NCI-H187 (cell line): ENCODE measurements at places on chromosomes 5 and 9.

GRCh38 chr9:126146254-126147145 is 180.1 kb upstream of the MVB12B start:
- DNase-seq = peak; percentile 16

GRCh38 chr9:102072059-102072764 is 333.8 kb upstream of the GRIN3A start:
- no peak for DNase-seq

- no peak for DNase-seq
These were observed 3.3 kb downstream of the EXOC3 start for GRCh38 chr5:446066-446882.

DNA sequence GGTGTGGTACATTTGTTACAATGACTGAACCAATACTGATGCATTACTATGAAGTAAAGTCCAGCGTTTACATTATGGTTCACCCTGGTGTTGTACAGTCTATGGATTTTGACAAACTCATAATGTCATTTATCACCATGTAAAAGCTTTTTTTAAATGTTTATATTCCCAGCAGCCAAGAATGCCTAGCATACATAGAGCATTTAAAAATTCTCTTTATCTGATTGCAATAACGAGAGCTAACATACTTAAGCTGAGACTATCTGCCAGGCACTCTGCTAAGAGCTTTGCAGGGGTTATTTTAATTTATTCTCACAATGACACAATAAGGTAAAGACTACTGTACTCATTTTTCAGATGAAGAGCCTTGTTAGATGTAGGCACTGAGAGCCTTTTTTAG is 24.1 kb downstream of the PRDM6 start:
- DNase-seq = no peak

DNA sequence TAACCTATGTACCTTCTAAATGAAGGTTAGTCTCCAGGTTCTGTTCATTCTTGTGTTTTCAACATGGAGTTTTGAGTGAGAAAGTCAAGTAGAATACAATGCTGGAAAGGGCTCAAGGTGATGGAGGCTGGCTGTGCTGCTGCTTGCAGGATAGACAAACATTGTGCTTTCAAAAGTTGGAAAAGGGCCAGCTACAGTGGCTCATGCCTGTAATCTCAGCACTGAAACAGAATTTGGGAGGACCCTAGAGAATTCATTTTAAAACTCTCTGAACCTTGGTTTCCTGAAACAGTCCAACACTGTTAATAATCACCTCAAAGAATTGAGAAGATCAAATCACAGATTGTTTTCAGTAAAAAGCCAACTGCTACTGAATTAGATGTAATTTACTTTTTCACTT is 15.4 kb upstream of the IARS1 start:
- DNase-seq = no peak

DNA sequence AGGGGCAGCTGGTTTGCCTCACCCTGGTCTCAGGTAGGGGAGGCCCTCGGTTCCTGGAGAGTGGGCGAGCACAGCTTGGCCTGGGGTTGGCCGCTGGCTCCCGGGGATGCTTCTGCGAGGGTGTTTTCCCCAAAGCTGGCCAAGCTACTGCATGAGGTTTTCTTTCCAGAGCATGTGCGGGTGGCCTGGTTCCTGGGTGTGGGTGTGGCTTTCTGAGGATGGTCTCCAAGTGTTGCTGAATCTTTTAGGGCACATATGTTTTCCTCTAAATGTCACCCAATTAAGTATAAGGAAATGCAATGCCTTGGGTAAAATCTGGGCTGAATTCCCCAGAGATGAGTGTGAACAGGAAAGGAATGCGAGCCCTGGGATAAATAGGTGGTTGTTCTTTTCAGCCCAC is 115.8 kb upstream of the ICE1 start:
- DNase-seq = no peak

DNA sequence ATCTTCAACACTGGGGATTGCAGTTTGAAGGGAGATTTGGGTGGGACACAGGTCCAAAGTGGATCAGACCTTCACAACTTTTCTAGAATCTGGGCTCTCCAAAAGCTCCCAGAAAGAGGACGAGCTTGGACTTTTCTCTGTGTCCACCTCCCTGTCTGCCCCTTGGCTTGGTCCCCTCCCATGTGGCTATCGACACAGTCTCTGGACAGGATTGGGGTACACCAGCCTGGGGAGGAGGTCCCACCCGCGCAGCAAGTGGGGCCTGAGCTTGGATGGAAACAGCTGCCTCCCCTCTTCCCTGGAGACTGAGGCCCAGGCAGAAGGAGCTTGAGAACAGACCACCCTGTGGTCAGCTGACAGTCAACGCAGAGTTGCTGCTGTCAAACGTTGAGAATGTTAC is 84.6 kb upstream of the FCN1 start:
- no peak for DNase-seq

- no peak for DNase-seq
These were observed 63.0 kb upstream of the GNA14 start for GRCh38 chr9:77710965-77711648.

DNA sequence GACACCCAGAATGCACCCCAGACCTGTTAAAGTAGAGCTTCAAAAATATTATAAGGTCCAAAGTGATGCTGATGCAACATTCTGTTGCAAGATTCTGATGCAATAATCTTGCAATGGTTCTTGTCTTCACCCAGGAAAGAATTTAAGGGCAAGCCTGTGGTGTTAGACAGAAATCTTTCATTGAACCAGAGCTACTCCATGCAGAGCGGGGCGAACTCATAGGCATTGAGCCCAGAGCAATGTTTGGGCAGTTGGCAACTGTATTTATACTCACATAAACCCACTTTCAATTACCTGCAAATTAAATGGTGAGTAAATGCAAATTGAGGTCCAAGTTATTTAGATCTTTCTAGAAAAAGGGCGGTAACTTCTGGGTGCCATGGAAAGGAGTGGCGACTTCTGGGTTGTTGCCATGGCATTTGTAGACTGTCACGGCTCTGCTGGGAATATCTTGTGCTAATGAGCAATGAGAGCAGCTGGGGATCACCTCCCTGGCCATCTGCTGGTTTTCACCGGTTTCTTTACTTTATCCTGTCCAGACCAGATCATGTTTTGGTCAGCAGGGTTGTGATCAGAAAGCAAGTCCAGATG is 163.4 kb downstream of the ICE1 start:
- no peak for DNase-seq

GRCh38 chr9:117952581-117952980 is 248.4 kb downstream of the TLR4 start:
- DNase-seq = no peak

DNA sequence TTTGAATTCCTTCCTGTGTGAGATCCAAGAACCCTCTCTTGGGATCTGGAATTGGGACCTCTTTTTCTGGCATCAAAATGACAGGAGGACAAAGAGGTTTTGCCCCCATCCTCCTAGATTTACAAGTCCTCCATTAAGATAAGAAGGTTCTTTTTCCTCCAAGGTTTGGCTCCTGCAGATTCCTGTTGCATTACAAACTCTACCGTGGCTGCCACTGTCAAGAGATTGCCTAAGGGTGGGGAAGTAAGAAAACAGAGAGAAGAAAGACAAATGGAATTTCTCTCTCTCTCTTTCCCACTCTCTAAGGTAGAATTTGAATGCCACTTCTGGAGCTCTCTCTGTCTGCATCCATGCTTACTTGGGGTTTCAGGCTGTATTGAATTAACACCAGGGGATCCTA is 12.0 kb upstream of the SVEP1 start:
- no peak for DNase-seq

DNA sequence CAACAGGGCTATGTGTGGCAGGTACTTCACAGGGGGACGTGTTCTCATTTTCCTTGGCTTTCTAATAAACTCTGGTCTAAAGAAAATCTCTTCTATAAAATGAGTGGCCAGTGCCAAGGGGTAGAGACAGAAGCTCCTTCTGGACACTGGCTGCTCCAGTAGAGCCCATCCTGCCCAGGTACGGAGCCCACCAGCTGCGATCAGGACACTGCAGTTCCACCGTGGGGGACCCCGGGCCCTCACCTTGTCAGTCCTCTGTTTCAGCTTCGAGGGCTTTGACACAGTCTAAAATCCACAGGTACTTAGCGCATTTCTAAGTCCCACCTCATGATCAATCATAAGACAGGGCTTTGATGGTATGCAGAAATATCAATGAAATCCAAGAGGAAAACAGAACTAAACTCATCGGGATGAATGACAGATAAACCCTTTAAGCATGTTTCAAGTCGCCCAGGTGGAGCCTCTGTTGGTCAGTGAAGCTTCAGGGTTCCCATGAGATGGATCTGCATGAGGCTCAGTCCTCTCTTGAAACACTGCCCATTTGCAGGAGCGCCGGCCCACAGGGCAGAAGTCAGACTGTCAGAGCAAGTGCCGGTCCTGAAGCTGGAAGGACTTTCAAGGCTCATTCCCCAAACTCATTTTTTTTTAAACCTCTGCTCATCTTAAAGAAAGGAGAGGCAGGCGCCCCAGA is 20.3 kb upstream of the TERT start:
- DNase-seq = no peak

GRCh38 chr5:6868575-6869215 is 155.5 kb downstream of the TENT4A start:
- no peak for DNase-seq

- no peak for DNase-seq
These were observed 70.8 kb downstream of the STX17 start for GRCh38 chr9:99977033-99977792.

- no peak for DNase-seq
These were observed 109.8 kb upstream of the IFNK start for GRCh38 chr9:27414220-27414761.

DNA sequence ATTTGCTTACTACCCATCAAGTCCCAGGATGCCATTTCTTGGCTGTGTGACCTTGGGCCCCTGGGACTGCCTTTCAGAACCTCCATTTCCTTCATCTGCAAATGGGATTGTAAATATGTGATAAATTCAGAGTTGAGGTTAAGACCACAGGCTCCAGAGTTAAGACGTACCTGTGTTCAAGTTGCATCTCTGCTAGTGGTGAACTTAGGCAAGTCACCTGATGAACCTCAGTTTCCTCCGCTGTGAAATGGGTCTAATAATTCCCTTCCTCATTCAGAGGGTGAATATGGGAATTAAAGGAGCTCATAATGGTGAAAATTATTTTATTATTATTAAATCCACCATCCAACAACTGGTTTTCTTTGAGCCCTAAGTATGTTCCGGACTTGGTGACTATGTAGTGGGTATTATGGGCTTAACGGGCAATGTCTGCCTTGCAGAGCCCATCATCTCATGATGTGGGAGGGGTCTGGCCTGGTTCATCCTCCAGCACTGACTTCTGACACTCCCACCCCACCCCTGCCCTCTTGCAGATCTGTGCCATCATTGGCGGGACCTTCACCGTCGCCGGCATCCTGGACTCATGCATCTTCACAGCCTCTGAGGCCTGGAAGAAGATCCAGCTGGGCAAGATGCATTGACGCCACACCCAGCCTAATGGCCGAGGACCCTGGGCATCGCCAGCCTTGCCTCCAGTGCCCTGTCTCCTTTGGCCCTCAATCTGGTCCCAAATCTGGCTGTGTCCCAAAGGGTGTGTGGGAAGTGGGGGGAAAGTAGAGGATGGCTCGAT is 8.9 kb upstream of the RPL26L1 start:
- no peak for DNase-seq

DNA sequence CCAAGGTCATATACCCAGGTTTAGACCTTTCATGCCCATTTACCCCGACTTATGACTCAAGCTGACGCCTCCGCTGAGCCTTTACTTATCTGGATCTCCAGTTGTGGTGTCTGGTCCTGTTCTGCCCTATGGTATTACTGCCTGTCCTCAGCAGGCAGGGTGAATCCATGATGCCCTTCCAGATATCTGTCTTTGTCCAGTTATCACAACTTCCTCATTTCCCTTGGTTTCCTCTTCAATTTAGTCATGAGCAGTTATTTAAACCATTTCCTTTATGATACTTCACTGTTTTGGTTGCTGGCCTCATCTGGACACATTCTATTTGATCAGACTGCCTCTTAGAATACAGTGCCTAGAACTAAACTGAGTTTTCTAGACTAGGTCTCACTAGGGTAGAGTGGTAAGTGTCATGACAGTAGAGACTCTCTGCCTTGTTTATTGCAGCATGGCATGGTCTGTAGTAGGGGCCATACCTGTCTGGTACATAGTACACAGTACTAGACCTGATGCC is 93.3 kb downstream of the MELK start:
- no peak for DNase-seq

DNA sequence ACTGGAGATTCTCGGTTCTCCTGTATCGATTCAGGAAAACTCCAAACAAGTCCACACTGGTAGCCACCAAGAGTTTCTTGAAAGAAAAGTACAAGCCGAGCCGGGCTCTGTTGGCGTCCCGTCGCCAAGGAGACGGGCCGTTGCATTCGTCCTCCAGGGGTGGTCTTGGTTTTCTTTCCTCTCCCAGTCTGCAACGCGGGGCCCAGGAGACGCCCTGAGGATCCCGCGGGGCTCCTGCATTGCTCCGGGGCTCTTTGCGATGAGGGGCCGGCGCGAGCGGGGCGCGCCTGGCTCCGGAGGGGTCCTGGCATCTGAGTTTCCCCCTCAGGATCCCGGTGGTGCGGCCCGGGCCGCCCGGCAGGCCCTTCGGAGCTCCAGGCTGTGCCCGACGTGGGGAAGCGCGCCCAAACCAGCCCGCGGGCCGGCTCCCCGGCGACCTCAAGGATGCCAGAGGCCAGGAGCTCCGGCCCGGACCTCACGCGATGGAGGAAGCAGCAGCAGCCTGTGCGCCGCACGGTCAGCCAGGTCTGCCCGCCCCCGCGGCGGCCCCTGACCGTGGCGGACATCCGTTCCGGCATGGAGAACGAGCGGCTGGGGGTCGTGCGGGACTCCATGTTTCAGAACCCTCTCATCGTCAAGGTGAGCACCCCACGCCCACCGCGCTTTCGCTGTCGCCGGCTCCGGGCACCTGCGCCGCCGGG is at the start of gene CFAP77:
CFAP77 (plus strand) TSS at position 384 of the 701 bp plus-strand sequence; CDS start at position 445, 61 bp downstream.
- no peak for DNase-seq

DNA sequence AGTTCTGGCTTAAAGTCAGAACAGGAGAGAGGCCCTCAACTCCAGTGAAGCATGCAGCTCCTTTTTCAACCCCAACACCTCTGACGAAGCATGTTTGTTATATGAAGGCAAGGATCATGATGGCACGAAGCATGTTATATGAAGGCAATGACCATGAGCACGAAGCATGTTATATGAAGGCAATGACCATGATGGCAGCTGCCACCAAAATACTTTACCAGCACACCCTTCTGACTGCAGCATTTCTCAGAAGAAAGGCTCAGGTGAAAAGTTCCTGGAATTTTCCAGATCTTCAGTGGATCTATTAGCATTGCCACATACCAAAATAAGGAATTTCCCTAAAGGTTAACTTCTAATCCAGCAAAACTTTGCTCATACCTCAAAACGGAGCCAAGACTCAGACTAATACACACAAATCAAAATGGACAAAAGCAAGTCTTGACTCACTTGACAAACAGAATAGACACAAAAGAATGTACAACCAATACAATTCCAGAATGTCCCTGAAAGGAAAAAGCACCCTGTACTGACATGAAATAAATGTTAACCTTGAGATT is 217.4 kb downstream of the FANCC start:
- no peak for DNase-seq

- no peak for DNase-seq
These were observed 51.8 kb downstream of the SLC1A3 start for GRCh38 chr5:36658038-36658756.

DNA sequence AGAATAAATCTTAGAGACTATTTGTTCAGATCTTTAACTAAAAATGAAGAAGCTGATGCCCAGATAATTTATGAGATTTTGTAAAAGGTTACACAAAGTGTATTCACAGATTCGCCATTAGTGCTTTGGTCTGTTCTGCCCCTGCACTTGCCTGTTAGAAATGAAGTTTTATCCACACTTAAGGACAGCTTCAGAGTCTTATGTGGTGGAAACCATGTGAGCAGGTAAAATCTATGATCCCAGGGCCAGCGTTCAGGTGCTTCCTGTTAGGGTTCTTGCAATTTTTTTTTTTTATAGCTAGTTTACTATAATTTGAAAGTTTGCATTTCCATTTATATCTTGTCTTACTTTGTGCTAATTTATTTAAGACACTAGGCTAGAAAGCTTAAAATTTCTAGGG is 561.6 kb downstream of the PRR16 start:
- DNase-seq = no peak
